ENCODE measurements at places on chromosomes 5 and 9.
A peak's percentile ranks its signal among the peaks of the same experiment; 100 is the strongest.

- no peak for DNase-seq
Observed at GRCh38 chr5:37400501-37400900, 21.4 kb downstream of the WDR70 start.

GRCh38 chr9:124135813-124136365 lies 121.9 kb upstream of the NEK6 start:
- no peak for DNase-seq

DNA sequence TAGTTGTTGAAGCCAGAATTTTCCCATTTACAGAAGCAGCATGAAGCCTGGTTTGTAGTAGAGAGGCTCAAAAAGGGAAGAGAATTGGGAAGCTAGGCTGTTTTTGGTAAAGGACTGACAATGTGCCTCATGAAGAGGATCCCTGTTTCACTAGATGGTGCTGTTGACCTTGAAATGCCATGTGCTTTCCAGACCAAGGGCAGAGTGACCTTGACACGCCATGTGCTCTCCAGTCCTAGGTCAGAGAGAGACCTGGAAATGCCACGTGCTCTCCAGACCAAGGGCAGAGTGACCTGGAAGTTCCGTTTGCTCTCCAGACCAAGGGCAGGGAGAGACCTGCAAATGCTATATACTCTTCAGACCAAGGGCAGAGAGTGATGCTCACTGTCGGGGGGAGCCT lies 32.0 kb downstream of the UNC13B start:
- DNase-seq, result no peak

DNA sequence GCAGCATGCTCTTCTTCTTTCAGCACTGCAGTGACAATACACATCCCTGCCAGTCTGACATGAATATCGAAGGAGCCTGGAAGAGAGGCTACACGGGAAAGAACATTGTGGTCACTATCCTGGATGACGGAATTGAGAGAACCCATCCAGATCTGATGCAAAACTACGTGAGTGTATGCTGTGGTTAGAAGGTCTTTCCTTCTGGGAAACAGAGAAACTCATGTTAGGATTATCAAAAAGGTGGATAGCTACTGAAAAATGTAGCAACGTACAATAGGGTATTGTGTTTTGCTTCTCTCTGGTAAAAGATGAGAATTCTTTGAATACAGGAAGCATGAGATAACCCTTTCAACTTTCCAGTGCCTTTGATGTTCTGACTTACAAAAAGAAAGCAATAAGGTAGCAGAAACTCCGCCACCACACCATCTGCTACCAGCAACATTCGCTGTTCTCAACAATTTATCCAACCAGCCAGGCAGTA lies 133.3 kb downstream of the PCSK5 start:
- no peak for DNase-seq

DNA sequence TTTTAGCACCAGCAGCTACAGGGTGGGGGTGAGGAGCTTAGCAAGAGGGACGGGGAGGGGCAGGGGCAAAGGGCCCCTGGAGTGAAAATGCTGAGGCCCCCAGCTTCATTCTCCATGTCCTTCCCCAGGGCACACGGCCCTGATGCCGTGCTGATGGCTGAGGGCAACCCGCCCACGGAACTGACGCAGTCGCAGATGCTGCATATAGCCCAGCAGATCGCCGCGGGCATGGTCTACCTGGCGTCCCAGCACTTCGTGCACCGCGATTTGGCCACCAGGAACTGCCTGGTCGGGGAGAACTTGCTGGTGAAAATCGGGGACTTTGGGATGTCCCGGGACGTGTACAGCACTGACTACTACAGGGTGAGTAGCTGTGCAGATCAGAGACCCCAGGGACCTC lies 285.6 kb downstream of the NTRK2 start:
- no peak for DNase-seq

- no peak for DNase-seq
Observed at GRCh38 chr9:81602887-81603680, 86.3 kb downstream of the TLE1 start.

DNA sequence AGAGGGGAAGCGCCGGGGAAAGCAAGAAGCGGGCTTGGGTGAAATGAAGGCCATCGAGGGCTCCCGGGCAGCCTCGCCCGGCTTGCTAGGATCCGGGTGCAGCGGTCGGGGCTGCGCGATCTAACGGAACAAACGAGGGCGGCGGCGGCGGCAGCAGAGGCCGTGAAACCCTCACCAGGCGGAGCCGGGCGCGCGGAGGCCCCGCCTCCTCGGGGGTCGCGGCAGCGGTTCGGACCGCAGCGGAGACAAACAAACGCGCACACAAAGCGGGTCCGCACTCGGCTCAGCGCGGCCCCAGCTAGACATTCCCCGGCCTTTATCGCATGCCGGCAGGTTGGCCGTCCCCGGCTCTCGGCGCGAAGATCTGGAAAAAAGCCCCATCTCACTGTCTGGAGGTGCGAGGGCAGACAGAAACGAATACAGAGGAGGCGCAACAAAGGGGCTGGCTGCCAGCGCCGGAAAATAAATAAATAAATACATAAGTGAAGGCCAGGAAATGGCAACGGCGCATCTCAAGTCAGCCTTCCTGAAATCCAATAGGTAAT lies 10.5 kb upstream of the TRIM36 start:
- DNase-seq, result peak; percentile 87

GRCh38 chr9:135278586-135278985 lies 191.1 kb downstream of the OLFM1 start:
- DNase-seq, result no peak

GRCh38 chr9:135169709-135170226 lies 82.3 kb downstream of the OLFM1 start:
- no peak for DNase-seq

- DNase-seq, result no peak
Observed at GRCh38 chr5:134100283-134101091, 14.0 kb upstream of the TCF7 start.

DNA sequence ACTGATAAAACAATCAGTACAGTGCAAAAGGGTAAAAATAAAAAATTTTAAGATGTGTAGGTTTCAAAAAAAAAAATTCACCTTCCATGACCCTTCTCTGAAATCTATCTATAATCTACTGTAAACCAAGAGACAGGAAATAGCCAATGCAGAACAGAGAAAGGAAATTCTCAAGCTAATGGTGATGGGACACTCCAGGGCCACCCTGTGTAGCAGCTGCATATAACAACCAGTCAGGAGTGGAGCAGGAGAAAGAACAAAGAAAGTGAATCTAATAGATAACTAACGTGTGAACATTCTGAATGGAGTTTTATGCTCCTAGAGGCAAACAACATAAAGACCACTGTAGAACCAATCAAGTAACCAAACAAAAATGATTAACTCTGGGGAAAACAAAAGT lies 16.6 kb downstream of the SPTLC1 start:
- no peak for DNase-seq

GRCh38 chr9:127640908-127641545 lies 28.9 kb downstream of the STXBP1 start:
- no peak for DNase-seq

GRCh38 chr9:76516871-76517270 lies 57.9 kb downstream of the GCNT1 start:
- no peak for DNase-seq

- no peak for DNase-seq
Observed at GRCh38 chr9:27339661-27340284, 42.8 kb upstream of the EQTN start.

DNA sequence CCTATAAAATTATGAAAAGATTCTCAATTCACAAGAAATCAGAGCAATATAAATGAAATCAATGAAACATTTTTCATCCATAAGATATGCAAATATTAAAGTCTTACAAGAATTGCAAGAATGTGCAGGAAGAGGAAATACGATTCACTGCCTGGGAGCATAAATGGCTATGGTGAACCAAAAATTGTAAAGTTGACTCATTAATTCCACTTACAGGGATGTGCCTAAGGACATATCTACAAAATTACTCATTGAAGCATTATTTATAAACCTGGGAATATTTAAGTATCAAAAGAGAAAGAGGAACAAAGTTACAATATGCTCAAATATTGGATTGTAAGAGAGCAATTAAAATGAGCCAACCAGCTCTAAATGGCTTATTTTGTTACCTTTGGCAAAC lies 6.9 kb upstream of the NIPSNAP3A start:
- DNase-seq, result no peak

GRCh38 chr9:128479262-128479661 lies 23.5 kb downstream of the ODF2 start:
- DNase-seq, result no peak

GRCh38 chr5:138472353-138472752 lies 7.1 kb downstream of the EGR1 start:
- no peak for DNase-seq

GRCh38 chr9:35993976-35994720 lies 36.2 kb upstream of the OR2S2 start:
- no peak for DNase-seq

DNA sequence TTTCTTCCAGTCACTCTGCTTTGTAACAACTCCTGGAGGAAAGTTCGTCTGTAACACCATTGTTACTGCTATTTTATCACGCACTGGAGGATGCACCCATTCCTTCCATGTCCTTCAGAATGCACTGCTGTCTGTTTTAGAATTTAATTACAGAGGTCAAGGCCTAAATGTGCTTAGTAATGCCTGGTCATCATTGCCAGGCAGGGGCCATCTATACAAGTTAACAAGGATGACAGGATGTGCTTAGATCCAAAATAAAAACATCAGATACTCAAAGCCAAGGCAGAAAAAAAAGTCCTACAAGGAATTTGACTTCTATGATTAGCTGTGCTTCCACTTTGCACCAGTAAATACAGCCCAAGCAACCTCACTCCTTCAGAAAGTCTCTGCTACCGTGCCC lies 371.4 kb downstream of the SEMA5A start:
- no peak for DNase-seq

DNA sequence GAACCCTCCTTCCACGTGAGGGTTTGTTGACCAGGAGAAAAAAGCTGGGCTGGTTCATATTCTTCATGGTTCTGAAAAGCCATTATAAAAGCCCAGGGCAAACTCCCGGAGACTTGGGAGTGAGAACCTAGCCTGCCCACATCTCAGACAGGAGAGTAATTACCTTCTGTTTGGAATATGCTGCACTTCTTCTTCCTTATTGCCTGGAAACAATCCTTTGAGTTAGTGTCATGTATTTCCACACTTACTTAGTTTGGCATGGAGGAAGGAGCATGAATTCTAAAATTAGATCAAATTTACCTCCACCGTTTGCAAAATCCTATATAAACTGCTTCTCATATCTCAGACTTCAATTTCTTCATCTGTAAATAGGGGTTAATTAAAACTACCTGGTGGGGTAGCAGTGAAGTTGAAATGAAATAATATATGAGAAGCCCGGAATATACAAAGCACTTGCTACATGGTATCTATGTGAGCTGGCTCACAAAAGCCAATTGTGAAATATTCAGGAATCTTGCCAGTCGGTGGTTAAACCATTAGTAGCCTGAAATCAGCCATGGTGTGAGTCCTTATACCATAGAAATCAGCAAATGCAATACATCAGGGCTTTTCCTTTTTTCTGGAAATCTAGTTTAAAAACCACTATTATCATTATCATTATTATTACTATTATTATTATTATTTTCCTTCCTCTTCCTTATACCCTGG lies 140.0 kb upstream of the RAD23B start:
- DNase-seq, result no peak

- DNase-seq, result no peak
Observed at GRCh38 chr5:164360589-164360988, 855.2 kb downstream of the MAT2B start.

DNA sequence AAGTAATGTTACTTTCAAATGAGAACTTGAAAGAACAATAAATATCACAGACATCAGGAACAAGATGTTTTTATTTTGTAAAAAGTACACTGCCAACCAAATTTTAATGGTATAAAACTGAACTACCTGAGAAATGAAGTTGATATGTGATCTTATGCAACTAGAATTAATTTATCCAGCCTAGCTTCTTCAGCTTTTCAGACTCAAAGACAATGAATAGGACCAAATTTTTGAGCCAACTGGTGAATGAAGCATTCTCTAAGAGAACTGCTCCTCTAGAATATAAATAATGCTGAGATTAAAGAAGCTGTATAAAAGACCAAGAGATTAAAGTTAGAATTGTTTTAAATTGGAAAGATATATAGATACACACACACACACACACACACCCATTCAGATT lies 9.9 kb downstream of the CDC14B start:
- no peak for DNase-seq

DNA sequence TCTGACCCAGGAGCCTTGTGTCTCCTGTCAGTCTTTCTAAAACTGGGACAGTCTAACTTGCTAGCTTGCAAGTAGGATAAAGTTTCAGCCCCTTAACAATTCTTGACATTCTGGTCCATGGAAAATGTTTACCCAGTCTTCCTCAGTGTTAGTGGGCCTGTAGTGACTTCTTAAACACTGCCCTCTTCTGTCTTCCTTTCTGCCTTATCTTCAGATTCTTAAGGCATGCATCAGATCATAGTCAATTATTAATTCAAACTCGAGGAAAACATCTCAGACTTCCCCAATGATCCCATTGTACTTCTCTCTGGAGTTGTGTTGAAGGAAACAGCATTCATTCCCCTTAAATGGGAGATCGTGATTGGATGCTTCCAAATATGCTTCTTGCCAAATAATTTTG lies 1199.8 kb downstream of the DTWD2 start:
- DNase-seq, result no peak

DNA sequence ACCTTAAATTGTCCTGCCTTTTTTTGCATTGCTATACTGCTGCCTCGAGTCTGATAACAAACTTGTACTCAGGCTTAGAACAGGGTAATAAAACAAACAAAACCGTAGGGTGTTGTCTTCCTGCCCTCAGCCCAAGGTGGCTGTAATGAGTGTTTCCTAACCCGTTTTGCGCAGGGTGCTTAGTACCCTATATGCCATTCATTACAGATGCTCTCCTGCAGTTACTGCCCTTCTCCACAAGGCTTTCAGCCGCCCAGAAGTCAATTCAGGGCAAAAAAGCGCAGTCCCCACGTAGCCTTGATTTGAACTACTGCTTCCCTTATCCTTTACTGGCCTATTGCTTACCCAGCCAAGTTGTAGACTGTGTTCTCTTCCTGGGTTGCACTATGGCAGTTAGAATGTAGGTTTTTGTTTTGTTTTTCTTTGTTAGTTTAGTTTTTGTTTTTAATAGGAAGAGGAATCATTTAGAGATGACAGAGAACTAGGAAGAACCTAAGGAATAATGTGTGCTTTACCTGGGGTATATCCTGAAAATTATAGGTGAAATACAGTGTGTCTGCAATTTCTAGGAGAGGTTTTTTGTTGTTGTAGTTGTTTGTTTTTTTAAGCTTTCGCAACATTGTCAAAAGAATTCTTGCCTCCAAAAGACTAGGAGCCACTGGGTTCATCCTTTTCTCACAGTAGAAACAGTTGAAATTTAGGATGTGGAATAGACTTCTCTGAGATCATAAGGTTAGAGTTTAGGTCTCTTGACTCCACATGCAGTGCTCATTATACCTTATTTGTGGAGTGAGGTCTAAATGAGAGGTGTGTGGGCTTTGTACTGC lies 1.3 kb downstream of the HMGXB3 start:
- peak; percentile 36 for DNase-seq

GRCh38 chr5:136006761-136007251 lies 22.0 kb upstream of the TGFBI start:
- no peak for DNase-seq

GRCh38 chr9:134551644-134552348 lies 89.8 kb upstream of the COL5A1 start:
- no peak for DNase-seq

DNA sequence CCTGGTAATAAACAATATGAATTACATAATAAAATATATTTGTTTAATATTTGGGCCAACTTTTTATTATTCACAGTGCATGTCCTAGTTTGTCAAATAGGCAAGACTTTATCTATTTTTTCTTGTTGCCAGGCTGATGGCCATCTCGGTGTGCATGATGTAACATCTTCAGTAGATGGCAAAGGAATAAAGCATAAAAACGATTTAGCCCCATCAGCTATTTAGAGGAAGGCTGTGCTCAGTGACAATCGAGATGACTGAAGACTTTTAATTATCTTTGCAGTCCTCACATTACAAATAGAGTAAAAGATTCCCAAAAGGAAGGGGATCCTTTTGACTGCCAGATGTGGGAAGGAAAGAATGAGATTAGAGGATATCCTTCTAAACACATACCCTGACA lies 358.5 kb downstream of the PTPRD start:
- no peak for DNase-seq
